ENCODE measurements at places on chromosomes 5 and 9.

GRCh38 chr5:91741764-91742505 is 358.8 kb upstream of the ARRDC3 start:
- no peak for DNase-seq

DNA sequence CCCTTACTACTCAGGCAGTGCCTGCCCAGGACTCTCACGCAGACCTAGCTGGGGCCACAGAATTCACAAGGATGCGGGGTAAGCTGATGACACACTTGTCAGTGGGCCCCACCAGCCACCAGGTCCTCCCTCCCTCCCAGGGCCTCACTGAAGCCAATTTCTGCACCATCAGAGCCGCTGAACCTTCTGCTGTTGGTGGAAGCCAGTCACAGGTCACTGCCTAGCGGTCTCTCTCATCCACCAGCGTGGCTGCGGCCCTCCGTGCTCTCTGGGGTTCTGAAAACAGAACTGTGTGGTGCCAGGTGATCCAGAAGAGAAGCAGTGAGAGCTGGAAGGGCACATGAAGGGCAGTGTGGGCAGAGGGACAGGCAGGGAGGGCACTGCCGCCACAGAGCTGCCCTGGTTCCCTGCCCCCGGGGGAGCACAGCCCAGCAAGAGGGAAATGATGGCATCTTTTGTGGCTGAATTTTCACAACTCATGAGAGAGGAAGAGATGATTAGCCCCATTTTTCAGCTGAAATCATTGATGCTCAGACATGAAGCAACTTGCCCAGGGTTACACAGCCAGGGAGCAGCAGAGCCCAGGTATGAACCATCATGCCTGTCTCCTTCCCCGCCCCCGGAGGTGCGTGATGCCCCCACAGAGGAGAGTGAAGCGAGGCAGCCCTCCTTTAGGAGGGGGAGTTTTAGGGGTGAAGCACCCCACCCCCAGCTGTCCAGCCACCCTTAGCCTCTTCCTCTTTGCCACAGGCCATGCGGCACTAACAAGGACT is 41.4 kb upstream of the CPLX2 start:
- DNase-seq: no peak

DNA sequence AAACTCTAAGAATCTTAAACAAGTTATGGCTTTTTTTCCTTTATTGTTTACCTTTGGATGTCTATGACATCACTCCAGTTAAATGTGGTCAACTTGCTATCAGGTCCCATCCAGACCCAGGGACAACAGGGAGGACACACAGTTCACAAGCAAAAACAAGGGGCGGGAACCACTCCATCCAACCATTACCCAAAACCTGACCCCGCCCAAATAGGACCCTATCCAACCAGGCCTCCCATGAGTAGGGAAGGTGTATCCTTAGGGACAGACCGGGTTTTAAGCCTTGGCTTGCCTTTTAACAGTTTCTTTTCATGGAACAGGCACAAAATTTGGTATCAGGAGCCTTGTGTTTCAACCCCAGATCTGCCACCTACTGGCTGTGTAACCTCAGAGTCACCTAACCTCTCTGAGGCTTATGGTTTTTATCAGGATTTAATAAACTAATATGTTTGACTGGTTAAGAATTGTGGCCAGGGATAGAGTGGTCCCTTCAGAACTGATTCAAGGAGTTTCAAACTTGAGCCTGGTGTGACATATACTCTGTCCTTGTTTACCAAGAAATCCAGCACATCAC is 127.7 kb upstream of the RAD23B start:
- DNase-seq: no peak

GRCh38 chr5:127517110-127517479 is 345 bp upstream of the PRRC1 start:
- no peak for DNase-seq

DNA sequence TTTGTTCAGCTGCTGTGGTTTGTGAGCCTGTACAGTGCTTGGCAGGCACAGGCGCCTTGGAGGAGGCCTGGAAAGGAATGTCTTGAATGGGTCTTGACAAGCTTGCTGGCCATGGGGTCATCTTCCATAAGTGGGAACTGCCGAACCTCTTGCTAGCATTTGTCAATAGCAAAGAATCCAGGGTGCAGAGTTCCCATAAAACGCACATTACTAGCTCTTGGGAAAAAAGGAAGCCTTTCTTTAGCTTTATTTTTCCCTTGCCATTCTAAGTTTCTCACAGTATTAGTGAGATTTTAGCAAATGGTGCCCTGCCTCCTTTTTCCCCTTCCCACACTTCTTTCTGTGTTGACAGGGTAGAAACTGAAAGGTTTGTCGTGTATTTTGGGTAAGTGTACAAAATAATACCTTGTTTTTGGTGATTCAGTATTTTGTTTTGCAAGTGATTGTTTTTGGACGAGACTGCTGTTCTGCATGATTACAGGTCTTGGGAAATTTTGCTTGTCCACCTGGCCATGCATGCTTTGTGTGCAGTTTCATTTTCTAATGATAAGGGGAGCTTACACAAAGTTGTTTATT is 82.0 kb downstream of the ADGRV1 start:
- DNase-seq: peak; percentile 6

GRCh38 chr5:69331528-69332445 is 814 bp downstream of the CCDC125 start:
- DNase-seq: no peak

- no peak for DNase-seq
Observed at GRCh38 chr9:138011951-138012500, 134.4 kb downstream of the CACNA1B start.

GRCh38 chr9:6667633-6668280 is 22.2 kb upstream of the GLDC start:
- peak; percentile 68 for DNase-seq

- no peak for DNase-seq
Observed at GRCh38 chr5:42628821-42629220, 127.8 kb upstream of the CCDC152 start.

- no peak for DNase-seq
Observed at GRCh38 chr5:112862085-112862484, 998 bp downstream of the SRP19 start.

DNA sequence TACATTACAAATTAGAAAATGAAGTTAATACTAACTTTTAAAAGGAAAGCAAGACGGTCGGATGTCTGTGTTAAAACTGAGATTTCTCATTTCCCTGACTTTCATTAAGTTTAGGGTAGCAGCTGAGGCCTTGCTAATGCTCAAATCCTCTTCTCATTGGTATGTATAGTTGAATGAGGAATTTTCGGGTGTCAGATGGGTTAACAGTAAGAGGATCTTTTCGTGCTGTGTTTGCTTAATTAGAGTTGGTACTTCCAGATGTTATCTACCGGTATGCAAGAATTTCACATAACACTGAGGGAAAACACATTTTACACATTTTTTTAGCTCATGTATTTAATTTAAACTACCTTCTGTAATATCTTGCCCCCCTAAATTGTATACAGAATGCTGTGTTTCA is 168.2 kb upstream of the CTNND2 start:
- no peak for DNase-seq

DNA sequence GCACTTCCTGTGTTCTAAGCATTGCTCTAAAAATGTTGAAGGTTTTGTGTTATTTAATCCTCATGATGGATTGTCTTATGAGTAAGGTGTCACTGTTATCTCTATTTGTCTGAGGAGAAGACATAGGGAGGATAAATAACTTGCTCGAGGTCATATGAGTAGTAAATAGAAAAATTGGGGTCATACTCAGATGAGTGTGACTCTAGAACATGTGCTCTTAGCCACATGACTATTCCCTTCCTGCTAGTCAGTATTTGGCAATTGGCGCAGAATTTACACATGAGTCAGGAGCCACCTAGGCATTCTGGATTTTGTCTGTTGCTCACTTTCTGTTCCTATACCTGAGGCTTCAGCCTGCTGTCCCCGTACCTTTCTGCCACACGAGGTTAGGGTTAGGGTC is 234.6 kb upstream of the CD180 start:
- no peak for DNase-seq

DNA sequence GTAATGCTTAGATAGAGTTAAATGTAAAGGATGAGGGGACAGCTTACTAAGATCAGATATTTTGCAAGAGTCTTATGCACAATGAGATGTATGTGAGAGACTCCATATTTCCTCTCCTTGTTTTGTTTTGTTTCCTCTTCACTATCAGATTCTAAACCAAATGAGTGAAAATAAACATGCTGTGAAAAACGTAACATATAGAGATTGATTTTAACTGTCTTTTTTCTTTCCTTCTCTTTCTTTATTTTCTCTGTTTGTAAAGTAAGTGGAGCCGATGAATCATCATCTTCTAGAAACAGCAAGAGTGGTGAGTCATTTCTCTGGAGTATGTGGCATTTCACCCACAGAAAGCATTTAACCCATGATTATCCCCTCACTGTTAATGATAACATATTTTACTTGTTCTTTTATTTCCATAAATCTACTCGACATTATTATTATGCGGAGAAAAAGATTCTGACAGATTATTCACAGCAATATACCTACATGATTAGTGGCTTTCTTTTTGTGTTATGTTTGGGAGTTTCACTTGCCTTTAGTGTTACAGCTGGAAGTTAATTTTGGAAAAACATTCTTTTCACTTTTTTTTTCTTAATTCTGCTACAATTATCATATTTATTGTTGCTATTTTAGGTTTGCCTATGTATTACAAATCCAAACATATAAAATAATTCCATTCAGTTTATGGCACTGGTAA is 2.1 kb upstream of the ANXA1 start:
- peak; percentile 27 for DNase-seq

DNA sequence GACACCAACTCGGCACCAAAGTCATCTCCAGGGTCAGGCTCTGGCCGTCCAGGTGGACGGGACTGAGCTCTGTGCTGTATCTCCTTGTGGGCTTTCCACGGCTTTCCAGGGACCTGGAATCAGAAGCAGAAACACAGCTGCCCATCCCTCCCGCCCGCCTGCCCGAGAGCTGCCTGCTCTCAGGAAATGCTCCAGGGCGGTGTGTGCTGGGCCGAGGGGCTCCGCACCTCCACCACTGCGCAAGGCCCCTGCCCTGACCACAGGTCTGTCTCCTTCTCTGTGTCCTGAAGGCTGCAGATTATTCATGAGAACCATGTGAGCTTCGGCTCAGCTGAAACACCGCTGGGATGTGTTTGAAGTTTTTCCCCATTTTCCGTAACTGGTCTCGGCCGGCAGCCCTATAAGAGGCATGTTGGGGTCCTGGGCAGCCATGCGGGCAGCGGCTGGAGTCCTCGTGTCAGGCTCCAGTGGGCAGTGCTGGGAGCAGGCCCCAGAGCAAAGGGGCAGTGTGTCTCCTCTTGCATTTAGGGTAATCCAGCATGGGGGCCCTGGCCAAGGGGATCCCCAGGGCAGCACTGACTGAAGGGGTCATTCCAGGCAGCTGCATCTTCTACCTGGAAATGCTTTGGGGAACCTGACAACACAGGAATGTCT is 22.8 kb downstream of the NKD2 start:
- DNase-seq: no peak

- peak; percentile 15 for DNase-seq
Observed at GRCh38 chr5:167049043-167049663, 1242.3 kb upstream of the WWC1 start.

DNA sequence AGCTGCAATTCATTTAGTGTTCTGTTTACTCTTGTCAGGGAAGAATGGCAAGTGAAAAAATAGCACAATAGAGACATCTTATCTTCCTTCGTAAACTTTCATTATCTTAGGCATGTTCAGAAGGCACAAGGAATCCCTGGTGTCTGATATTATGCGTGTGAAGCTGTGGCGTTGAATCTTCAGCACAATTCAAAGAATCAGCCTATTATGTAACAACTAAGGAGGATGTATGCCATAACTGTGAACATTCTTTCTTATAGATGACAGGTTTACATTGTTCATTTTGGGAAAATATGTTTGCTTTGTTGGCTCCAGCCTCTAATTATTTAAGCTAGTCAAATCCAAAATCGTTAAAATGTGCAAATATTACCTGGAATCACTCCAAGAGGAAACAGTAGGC is 446.1 kb downstream of the ANXA1 start:
- DNase-seq: no peak

DNA sequence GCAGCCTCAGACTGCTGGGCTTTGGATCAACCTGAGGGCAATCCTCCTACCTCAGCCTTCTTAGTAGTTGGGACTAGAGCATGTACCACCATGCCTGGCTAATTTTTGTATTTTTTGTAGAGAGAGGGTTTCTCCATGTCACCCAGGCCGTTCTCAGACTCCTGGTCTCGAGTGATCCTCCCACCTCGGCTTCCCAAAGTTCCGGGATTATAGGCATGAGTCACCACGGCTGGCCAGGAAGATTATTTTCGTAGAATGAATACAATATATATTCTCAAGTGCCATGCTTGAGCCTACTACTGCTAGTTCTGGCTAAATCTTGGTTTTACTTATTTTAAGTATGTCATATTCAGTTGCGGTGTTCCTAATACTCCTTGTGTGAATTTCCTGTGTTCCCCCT is 88.2 kb upstream of the CLINT1 start:
- no peak for DNase-seq

DNA sequence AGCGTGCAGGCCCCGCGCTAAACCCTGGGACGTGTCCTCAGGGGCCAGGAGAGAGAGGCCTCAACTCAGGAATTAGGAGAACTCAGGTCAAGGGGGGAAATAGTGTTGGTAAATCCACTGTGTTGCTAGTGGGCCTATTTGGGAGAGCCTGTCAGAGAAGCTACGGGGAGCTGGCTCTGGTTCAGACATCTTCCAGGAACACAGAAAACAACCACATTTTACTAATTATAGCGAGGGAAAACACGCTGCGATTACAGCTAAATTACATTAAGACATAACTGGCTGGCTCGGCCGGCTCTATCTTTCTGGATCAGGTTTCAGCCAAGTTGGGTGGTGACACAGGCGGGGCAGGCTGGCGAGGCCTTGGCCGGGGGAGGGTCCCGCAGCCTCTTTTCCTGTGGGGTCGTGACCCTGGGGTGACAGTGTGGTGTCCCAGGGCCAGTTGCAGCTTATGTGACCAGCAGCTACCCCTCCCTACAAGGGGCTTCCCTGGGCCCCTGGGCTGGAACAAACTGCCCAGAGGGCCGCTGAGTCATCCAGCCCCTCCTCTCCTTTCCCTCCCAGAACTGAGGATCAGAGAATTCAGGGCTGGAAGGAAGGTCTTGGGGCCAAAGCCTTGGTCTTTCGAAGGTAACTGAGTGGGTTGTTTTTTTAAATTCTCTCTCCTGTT is 75.1 kb downstream of the FGF18 start:
- DNase-seq: no peak

GRCh38 chr5:10317825-10318682 is 10.4 kb upstream of the CMBL start:
- no peak for DNase-seq

GRCh38 chr5:3157214-3157613 is 405.7 kb upstream of the IRX2 start:
- DNase-seq: no peak

DNA sequence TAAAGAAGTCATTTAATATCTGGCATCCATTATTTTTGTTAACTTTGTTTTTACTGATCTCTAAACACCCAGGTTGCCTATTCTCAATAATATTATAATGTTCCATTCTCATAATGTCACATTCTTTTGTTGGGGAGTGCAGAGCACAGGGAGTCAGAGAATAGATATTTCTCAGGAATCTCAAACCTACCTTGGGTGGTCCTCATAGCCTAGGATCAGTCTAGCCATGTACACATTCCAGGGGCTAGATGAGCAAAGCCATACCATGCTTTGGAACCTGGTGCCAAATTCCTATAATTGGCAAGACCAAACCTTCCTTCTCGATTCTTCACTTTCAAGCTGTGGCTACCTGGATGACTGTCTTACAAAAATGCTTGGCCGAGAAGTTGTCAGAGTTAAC is 1124.7 kb upstream of the WWC1 start:
- no peak for DNase-seq

- DNase-seq: no peak
Observed at GRCh38 chr5:173778784-173779304, 109.3 kb upstream of the CPEB4 start.
